Right lobe of liver (tissue), 6 donors: ENCODE measurements at places on chromosomes 3 and 15. TPM values are rescaled to one million over a fixed set of nuclear protein-coding genes. Genes with fewer than 3 reads are reported as not detected.

The NEIL1 gene
- 31.4 TPM for total RNA-seq

The DZIP1L gene
- 2.2 TPM for total RNA-seq

The LCTL gene
- not detected for total RNA-seq

The SLC12A1 gene
- total RNA-seq = 1.2 TPM

The PRR23A gene
- not detected for total RNA-seq

The FBXL22 gene
- total RNA-seq = 0.26 TPM

The HES1 gene
- total RNA-seq = 40.3 TPM

The CCDC33 gene
- total RNA-seq = not detected

The PEAK1 gene
- total RNA-seq = 5.9 TPM

The CYP1A2 gene
- 146 TPM for total RNA-seq

The SLC51B gene
- total RNA-seq = 3.4 TPM

The UACA gene
- total RNA-seq = 12.8 TPM

The WDR72 gene
- 12.5 TPM for total RNA-seq

The CTXND1 gene
- 4.8 TPM for total RNA-seq

The CHRNA5 gene
- not detected for total RNA-seq

The HDC gene
- total RNA-seq = not detected

The LRRC49 gene
- total RNA-seq = 0.59 TPM

The FANCD2OS gene
- not detected for total RNA-seq

The OR5K3 gene
- total RNA-seq = not detected

The EOGT gene
- total RNA-seq = 5.8 TPM

The RHCG gene
- total RNA-seq = 0.26 TPM
